ENCODE measurements at places on chromosomes 1 and 21.

- DNase-seq = no peak
Observed at GRCh38 chr21:42849759-42850412, 29.5 kb downstream of the WDR4 start.

GRCh38 chr1:52955129-52955970 lies 28.3 kb downstream of the SCP2 start:
- DNase-seq = no peak

DNA sequence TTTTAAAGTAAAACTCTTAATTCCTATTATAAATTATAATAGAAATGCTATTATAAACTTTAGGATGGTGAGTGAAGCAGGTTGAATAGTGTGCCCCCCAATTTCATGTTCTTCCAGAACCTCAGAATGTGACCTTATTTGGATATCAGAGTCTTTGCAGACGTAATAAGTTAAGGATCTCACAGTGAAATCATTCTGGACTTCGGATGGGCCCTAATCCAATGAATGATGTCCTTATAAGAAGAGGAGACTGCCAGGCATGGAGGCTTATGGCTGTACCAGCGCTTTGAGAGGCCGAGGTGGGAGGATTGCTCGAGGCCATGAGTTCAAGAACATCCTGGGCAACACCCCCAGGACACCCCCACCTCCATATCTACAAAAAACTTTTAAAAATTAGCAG lies 9.4 kb upstream of the MT1HL1 start:
- DNase-seq = no peak

- no peak for DNase-seq
Observed at GRCh38 chr1:100670083-100670482, 49.5 kb upstream of the VCAM1 start.

GRCh38 chr1:212288615-212289014 lies 3.4 kb downstream of the PPP2R5A start:
- DNase-seq = no peak

- DNase-seq = no peak
Observed at GRCh38 chr21:21401444-21401843, 403.2 kb downstream of the NCAM2 start.

GRCh38 chr1:164559342-164560051 lies 513 bp downstream of the PBX1 start:
- no peak for DNase-seq

Measured in CD4-positive, alpha-beta T cell treated with Interleukin-6 at 100 ng/mL for 8 hours (primary cell).